ENCODE measurements at places on chromosomes 11 and 22. TPM values are rescaled to one million over a fixed set of nuclear protein-coding genes. Genes with fewer than 3 reads are reported as not detected.

Gene TESMIN
- 7.0 TPM for total RNA-seq

Gene PAK1
- total RNA-seq, result 24.6 TPM

Gene OR2D2
- total RNA-seq, result not detected

Gene CASP1
- 0.56 TPM for total RNA-seq

Gene UPK3A
- total RNA-seq, result not detected

Gene NRXN2
- 0.08 TPM for total RNA-seq

Gene SYT9
- total RNA-seq, result 0.27 TPM

Gene PHLDB1
- 10.0 TPM for total RNA-seq

Gene C11orf87
- total RNA-seq, result not detected

Gene GPR83
- 0.22 TPM for total RNA-seq

Gene TREH
- total RNA-seq, result not detected

Gene BRSK2
- total RNA-seq, result 5.6 TPM

Gene DLAT
- total RNA-seq, result 35.8 TPM

Gene IL10RA
- total RNA-seq, result not detected

Gene CHRM1
- 0.05 TPM for total RNA-seq

Gene SHANK2
- 6.6 TPM for total RNA-seq

Gene NEFH
- 0.07 TPM for total RNA-seq

Gene MPZL3
- 0.33 TPM for total RNA-seq

Gene CBLIF
- total RNA-seq, result not detected

Gene MRGPRF
- 0.18 TPM for total RNA-seq

Gene KRTAP5-11
- not detected for total RNA-seq

Gene CHADL
- not detected for total RNA-seq

Gene ALKBH3
- total RNA-seq, result 28.5 TPM

Gene HMOX1
- 911 TPM for total RNA-seq

Gene WNT7B
- 135 TPM for total RNA-seq

Gene GAB4
- not detected for total RNA-seq

Gene PGA4
- not detected for total RNA-seq

Gene CDCA5
- total RNA-seq, result 71.6 TPM

Gene VPREB1
- total RNA-seq, result not detected

Gene THAP12
- 51.5 TPM for total RNA-seq

Gene PATE2
- not detected for total RNA-seq

Gene BARX2
- total RNA-seq, result not detected

Gene TMPRSS13
- not detected for total RNA-seq

Gene C22orf42
- not detected for total RNA-seq

Gene APOL5
- total RNA-seq, result not detected

Gene RIMBP3C
- 0.27 TPM for total RNA-seq

Gene CASP5
- not detected for total RNA-seq

Gene PLA2G6
- total RNA-seq, result 2.8 TPM

Gene RNF121
- total RNA-seq, result 52.5 TPM

Gene OR51B4
- not detected for total RNA-seq

Gene TMPRSS4
- 0.12 TPM for total RNA-seq

Gene BIK
- 0.89 TPM for total RNA-seq

Gene TBCEL
- total RNA-seq, result 5.6 TPM

Gene KBTBD3
- 1.7 TPM for total RNA-seq

Gene RAG1
- total RNA-seq, result 0.29 TPM

All from A549 treated with RU486 at 1 μM for 4 hours (cell line).